ENCODE measurements at places on chromosomes 4 and X.

GRCh38 chr4:32985256-32985655 lies 2265.1 kb downstream of the PCDH7 start:
- no peak for DNase-seq

GRCh38 chr4:22873899-22874298 lies 181.2 kb downstream of the GBA3 start:
- DNase-seq, result no peak

- no peak for DNase-seq
Measured at GRCh38 chr4:127045861-127046260, 586.9 kb upstream of the INTU start.

GRCh38 chr4:114109776-114110175 lies 130.3 kb upstream of the ARSJ start:
- DNase-seq, result no peak

- no peak for DNase-seq
Measured at GRCh38 chr4:175770555-175770954, 41.5 kb downstream of the GPM6A start.

- DNase-seq, result no peak
Measured at GRCh38 chr4:173748353-173748752, 218.3 kb upstream of the HAND2 start.

DNA sequence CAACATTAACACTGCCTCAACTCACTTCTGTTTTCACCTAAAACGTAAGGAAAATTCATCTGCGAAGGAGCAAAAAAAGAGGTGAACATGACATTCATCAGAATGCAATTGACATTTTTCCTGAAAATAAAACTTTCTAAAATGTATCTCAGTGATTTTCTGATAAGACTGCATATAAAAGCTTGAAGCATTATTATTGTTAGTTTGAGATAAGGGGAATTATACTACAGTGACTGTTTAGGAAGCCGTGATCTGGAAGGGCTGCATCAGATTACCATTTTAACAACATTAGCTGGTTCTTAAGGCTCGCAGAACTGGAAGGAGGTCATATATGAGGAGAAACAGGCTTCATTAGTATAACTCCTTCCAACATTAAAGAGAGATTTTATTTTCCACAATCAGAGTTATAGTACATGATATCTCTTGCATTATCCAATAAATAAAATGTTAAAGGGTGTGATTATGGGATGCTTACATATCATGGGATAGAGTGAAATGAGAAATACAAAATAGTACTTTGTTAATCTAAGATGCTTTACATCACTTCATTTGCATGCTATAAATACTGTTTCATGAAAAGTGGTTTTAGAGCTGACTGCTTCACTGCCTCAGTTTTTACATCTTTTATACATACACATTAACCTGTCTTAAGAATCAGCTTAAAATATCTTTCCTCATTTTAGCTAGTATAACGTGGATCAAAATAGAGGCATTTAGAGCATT lies 1820.1 kb upstream of the TENM3 start:
- no peak for DNase-seq

DNA sequence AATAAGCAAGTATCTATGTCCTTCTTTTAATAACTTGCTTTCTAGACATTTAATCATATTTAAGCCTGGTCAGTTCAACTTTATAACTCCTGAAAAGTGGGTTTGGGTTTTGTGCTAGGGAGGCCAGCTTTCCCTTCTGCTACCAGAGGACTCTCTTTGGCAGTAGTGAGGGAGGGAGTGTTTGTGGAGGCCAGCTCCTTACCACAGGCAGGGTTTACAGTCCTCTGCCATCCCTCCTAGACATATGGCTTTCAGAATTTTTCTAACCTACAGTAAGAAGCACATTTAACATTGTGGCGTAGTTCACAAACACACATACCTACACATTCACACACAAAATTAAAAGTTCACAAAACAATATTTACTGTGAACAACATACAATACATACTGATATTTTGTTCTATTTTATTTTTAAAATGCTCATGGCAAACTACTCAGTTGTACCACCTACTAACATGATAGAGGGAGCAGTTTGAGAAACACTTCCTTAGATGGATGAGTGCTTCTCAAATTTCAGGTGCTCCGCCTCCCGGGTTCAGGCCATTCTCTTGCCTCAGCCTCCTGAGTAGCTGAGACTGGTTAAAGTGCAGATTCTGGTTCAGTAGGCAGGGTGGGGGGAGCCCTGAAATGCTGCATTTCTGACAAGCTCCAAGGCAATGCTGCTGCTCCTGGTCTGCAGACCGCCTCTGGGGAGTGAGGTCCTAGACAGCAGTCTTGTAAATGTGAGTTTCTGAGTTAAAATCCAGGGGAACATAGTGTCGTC lies 86.7 kb downstream of the PTTG2 start:
- no peak for DNase-seq
